Transverse colon (tissue), 4 donors: ENCODE measurements at places on chromosomes 4 and X.

DNA sequence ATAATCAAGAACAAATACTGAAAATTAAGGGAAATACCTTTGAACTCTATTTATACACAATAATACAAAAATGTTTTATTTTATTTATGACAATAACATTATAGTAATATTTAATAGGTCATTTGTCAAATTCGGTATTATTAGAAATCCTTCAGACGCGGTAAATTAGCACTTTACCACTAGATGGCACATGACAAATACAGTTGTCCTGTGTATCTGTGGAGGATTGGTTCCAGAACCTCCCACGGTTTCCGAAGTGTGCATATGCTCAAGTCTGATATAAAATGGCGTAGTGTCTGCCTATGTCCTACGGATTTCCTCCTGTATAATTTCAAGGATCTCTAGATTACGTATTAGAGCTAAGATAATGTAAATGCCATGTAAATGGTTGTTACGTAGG, 8.1 kb upstream of the LINC00632 start:
- no peak for DNase-seq

DNA sequence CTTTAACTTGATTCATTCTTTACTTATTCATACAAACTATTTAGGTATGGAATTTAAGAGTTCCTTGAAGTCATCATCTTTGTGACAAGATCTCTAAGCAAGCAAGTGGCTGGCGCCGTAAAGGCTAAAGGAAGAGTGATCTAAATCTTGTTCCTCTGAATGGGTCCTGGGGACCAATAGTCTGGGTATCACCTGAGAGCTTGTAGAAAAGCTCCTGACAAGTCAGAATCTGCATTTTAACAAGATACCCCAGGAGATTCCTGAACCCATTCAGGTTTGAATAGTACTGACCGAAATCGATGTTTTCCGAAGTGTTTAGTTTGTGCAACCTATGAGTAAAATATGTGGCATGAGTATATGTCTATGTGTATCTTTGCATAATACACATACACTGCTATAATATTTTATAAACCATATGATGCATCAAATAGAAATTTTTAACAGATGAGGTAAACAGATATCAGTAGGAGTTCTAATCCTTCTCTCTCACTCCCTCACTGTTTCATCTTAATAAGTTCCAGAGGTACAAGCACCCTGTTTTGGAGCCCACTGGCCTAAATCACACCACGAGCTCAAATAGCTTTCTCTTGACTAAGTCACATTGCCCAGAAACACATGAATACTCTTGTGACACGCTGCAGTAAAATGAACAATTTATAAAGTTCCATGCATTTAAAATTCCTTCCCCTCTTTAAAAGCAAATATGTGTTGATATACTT, 170.0 kb downstream of the RELL1 start:
- no peak for DNase-seq

DNA sequence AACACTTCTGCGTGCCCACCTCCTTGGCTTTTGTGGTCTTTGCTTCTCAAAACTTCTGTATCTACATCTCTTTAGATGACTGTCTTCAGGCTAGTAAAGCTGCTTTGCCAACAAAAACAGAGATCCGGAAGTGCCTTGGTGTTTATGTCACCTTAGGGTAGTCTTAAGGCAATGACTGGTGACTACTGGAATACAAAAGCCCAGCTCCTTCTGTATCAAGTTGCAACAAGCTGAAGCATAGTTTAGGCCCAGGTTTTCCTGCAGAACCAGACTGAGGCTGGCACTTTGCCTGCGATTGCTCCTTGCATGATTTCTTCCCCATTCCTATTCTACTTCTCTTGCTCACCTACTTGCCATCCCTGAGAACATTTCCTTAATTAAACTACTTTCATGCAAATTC, 333.8 kb downstream of the DMD start:
- DNase-seq, result no peak

- no peak for DNase-seq
Measured at GRCh38 chr4:172546782-172547181, 621.8 kb upstream of the GALNT7 start.
